CD4-positive, alpha-beta T cell treated with Interleukin-6 at 100 ng/mL for 8 hours (primary cell): ENCODE measurements at places on chromosomes 12 and 14.

- DNase-seq = no peak
Measured at GRCh38 chr12:126076515-126076914, 1011.3 kb downstream of the AACS start.

- DNase-seq = no peak
Measured at GRCh38 chr14:52485350-52485960, 66.8 kb downstream of the TXNDC16 start.

GRCh38 chr14:61090432-61091216 is 109.6 kb downstream of the SLC38A6 start:
- no peak for DNase-seq

DNA sequence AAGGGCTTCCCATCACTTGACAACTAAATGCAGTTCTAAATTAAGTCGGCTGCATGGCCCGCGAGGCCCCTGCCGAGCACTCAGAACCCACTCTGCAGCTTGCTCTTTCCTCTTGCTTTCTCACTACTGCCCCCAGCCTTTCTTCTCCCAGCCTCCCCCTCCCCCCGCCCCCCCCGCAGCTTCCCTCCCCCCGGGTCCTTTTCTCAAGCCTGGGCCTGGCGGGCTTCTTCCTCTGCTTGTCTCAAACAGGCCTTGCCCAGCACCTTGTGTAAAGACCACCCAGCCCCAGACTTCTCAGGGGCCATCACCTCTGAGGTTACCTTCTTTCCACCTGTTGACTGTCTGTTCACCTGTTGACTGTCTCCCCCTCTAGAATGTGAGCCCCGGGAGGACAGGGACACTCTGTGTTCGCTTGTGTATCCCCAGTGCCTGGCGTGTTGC is 1.1 kb downstream of the CYP46A1 start:
- no peak for DNase-seq

DNA sequence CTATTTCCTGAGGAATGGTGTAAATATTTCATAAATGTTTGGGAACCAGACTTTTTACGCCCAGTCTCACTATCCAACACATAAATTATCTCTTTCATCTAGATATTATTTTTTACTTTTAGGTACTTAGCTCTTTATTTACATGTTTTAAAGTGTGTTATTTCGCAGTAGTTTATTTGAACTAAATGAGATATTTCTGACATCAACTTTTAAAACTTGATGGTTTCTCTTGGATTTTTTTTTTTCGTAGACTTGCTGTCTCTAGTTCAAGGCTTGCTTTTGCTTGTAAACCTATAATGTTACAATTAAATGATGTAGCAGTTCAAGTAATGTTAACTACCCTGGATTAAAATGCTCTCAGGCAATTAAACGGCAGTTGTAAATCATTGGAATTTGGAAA is 241.7 kb upstream of the PDE3A start:
- no peak for DNase-seq

DNA sequence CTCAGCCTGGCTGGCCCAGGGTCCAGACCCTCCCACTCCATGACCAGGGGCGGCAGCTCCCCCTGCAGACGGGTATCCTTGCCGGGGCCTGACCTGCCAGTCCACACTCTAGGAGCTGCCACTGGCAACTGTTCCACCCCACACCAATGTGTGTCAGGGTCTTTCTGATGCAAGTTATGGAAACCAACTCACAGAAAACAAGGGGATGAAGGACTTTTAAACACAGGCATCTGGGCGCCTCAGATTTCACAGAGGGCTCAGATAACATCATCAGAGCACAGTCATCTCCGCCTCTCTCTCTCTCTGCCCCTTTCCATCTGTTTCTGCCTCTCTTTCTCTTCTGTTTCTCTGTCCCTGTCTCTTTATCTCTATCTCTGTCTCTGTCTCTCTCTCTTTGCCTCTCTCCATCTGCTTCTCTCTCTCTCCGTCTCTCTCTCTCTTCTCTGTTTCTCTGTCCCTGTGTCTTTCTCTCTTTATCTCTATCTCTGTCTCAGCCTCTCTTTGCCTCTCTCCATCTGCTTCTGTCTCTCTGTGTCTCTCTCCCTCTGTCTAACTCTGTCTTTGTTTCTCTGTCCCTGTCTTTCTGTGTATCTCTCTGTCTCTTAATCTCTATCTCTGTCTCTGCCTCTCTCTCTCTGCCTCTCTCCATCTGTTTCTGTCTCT is 67.4 kb upstream of the FBRSL1 start:
- no peak for DNase-seq

- no peak for DNase-seq
Measured at GRCh38 chr12:21940549-21941505, at the start of gene ABCC9. ABCC9 (minus strand) TSS chr12:21941426; CDS start chr12:21936674, 4,752 bp downstream.

DNA sequence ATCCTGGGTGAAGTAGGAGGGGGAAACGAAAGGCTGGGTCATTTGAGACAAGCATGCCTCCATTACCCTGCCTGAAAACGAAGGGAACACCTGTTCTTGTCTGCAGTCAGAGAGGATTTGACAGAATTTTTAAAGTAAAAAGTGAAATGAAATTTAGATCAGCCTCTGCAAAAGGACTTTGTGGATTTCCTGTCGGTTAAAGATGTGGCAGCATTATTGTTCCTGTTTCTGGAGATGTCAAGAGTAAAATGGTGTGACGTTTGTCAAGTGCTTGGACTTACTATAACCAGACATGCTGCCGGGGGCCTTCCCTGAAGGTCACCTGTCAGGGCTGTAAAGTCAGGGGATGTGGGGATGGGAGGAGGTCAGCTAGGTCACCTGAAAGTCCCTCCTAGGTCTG is 32.0 kb downstream of the NRXN3 start:
- no peak for DNase-seq

DNA sequence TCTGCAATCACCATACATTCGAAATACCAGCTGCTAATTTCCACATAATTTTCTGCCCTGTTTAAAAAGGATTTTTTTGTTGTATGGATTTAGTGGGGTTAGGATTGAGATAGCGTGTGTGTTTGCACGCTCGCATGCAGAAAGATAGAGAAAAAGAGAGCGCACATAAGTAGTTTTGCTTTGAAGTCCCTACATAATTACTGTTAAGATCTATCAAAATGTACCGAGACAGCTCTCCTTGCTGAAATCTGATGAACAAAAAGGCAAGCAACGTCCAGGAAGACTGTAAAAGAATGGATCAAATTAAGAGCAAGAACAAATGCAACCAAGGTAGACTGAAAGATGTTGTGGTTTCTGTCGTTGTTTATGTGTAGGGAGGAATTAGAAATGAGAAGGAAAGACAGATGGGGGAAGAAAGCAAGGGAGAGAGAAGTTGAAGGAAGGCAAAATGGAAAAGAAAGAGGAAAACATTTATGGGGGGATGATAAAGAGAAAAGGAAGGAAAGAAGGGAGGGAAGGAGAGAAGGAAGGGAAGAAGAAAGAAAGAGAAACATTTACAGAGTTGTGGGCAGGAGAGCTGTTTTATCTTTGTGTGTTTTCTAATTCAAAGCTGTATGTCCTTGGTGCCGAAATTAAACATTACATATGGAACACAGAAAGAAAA is 522.3 kb downstream of the MED13L start:
- no peak for DNase-seq

DNA sequence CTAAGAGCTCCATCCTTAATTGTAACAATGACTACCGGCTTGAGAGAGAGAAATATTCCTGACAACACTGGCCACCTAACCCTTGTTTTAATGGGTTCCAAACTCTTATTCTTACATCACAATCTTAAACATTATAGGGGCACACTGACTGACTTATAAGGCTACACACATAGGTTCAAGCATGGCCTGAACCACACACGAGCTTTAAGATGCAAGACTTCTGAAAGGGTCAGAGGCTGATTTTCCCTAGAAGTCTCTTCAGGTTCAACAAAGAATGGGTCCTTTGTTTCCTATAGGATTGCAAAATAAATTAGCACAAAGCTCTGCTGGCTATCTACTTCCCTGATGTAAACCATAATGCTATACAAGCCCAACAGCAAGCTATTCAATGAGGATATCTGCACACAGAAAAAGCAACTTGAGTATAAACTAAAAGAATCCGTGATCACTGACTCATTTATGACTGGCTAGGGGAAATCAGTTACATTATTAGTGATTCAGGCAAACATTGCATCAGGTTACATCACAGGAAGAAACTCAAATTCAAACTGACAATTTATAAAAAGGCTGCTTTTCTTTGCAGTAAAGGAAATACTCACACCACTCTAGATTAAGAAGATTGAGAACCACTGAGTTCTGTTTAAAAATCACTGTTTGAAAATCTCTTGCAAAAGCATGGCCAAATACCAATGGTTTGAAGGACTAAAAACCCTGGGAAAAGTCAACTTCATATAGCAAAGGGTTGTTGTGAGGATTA is 8.5 kb downstream of the BTG1 start:
- DNase-seq = peak; percentile 50

- no peak for DNase-seq
Measured at GRCh38 chr14:39454906-39455539, 22.8 kb upstream of the FBXO33 start.

DNA sequence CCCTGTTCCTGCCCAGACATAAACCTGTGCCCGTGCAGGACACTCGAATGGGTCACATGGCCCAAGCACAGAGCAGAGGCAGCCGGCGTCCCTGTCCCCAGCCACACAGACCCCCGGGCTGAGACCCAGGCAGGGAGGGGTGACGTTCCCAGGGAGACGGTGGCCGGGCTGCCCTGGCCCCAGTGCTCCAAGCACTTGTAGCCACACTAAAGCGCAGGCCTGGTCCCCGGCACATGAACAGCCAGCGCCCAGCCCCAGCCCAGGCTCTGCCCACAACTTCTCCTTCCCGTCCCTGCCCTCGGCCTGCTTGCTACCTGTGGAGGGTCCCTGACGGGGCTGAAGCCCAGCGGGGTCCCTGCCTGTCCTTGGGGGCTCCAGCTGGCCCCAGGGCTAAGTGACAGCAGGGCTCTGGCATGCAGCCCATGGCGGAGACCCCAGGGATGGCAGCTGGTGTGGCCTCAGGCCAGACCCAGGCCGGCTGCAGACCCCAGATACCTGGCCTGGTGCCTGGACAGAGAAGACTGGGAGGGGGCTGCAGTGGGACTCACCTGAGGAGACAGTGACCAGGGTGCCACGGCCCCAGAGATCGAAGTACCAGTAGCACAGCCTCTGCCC is 338.4 kb downstream of the TMEM121 start:
- DNase-seq = no peak

GRCh38 chr14:103209054-103209453 is 85.8 kb downstream of the TNFAIP2 start:
- no peak for DNase-seq

- DNase-seq = no peak
Measured at GRCh38 chr12:56011509-56012090, 9.2 kb upstream of the IKZF4 start.

GRCh38 chr14:101018561-101019290 is 115.2 kb upstream of the RTL1 start:
- DNase-seq = peak; percentile 0

- peak; percentile 65 for DNase-seq
Measured at GRCh38 chr12:111812881-111813741, 28.9 kb upstream of the MAPKAPK5 start.

DNA sequence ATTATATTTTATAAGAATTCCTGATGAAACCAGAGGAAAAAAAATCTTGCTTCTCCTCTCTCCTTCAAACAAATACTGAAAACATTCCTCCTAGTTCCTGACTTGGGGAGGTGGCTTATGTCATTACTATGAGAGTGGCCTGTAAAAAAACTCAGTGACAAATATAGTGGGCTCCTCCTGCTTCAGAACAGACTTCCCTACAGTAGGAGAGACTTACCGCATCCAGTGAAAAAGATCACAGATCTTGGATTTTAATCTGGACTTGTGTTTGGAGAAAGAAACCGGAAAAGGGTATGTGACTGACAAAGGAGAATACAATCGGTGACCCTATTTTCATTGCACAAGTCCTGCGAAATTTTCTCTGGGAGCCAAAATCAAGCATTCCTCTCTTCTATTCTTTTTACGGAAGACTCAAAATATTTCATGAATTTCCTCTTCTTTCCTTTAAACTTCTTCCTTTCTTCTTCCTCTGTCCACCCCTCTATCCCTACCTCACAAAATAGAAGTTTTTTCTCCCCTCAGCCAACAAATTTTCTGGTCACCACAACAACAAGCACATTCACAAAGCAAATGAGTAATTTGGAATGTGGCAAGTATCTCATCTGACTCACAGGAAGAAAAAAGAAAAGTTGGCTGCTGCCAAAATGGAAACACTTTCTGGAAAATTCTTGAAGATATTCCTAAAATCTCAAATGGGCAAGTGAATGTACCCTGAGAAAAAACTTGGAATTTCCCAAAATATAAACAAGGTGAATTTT is 185.1 kb upstream of the CDKN3 start:
- DNase-seq = no peak

DNA sequence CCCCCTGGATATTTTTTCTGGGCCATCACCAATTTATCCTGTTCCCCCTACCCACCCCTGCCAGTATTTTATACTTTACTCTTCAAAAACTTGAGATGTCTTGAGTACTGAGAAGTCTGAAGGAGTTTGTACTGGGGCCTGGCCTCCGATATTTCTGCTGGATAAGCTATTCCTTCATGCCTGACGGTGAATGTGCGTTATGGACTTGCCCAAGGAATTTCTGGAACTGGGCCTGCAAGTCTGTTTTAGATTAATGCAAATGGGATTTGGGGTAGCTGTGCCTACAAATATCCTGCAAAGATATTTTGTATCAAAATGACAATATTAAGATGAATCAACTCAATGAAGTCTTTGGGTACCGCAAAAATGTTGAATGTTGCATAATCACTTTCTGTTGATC is at the start of gene PTCSC3:
PTCSC3 (minus strand) TSS at position 199 of the 400 bp plus-strand sequence.
- DNase-seq = no peak

DNA sequence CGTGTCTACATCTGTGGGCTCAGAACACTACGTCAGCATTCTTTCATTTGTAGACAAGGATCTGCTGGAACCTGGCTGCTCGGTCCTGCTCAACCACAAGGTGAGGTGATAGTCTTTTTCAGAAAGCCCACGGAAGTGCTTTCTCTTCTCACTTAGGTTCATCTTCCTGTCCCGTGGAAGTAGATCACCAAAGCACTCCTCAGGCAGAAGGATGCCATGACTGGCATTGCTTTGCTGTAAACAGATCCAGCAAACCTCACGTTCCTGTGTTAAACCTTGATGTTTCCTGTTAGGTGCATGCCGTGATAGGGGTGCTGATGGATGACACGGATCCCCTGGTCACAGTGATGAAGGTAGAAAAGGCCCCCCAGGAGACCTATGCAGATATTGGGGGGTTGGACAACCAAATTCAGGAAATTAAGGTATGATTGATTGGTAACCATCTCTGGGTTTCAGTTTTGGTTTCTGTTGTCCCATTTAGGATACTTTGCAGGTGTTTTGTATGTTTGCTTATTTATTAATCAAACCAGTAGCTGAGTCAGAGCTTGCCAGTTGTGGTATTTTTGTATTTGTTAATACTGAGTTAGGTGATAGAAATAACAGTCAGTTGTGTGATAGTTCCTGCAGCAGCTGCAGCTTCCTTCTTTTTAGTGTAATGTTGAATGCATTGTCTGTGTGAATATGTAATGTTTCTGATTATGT is 7.5 kb downstream of the PSMC1 start:
- no peak for DNase-seq

DNA sequence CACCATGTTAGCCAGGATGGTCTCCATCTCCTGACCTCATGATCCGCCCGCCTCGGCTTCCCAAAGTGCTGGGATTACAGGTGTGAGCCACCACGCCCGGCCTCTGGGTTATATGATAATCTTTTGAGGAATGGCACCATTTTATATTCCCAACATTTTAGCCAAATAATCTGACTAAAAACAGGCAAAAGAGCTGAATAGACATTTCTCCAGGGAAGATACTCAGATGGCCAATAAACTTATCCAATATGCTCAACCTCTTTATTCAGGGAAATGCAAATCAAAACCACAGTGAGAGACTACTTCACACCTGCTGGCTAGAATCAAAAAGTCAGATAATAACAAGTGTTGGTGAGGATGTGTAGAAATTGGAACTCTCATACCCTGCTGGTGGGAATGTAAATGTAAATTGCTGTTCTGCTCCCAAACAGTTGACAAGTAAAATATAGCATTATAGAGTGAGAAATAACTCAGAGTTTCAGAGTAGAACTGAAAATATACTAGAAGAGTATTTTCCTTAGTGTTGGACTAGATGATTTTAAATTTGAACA is 80.0 kb downstream of the RCOR1 start:
- no peak for DNase-seq
